ENCODE measurements at places on chromosomes 1 and 21.

GRCh38 chr1:31145648-31146047 lies 80.1 kb upstream of the PUM1 start:
- H3K4me1 ChIP-seq: no peaks in the 10 kb centered on the region
- no peak overlapping the region for H3K27ac ChIP-seq
- no peaks in the 10 kb centered on the region for H3K27me3 ChIP-seq
- no peak overlapping the region for H3K4me3 ChIP-seq
- DNase-seq: no peak

DNA sequence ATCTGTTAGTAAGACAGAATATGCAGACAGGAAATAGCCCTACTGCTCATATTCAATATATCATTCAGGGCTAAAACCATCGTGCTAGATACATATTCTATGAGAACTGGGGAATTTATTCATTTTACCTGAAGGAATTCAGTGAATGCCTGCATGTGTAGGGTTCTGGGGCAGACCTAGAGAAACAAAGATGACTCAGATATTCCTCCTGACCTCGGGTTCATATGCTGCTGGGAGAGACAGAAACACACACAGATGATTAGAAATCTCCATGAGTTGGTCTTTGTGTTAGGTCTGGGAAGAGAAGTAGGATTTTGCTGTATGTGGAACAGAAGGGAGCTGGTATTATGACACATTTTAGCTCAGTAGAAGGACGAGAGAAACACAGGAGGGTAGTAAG lies 176.5 kb upstream of the ST6GALNAC5 start:
- no peak overlapping the region for H3K4me3 ChIP-seq
- DNase-seq: no peak
- peaks cover 8% of the 10 kb centered on the region for H3K27me3 ChIP-seq
- H3K36me3 ChIP-seq: no peaks in the 10 kb centered on the region

- H3K27me3 ChIP-seq: peaks cover 57% of the 10 kb centered on the region
- DNase-seq: peak; percentile 38
- H3K4me3 ChIP-seq: peak overlapping the region; percentile 63
- H3K36me3 ChIP-seq: no peaks in the 10 kb centered on the region
- H3K27ac ChIP-seq: no peak overlapping the region
These were observed 101.1 kb upstream of the SOD1 start for GRCh38 chr21:31558189-31558961.

DNA sequence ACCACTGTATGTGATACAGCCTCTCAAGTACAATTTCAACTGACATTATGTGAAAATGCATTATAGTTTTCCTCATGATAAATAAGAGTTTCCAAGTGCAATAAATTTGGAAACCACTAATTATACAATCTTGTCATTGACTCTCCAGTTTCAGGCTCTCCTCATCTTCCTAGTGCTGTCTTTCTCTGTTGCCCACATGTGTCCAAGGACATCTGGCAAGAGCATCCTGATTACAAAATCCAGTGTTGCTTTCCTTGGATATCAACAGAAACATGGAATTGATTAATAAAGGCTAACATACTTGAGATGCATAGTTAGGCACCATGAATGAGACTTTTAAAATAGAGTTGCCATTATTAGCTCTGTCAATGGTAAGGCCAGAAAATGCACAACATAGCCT lies 15.6 kb upstream of the MAP10 start:
- H3K4me1 ChIP-seq: peaks cover 6% of the 10 kb centered on the region
- H3K36me3 ChIP-seq: no peaks in the 10 kb centered on the region
- DNase-seq: no peak
- no peak overlapping the region for H3K27ac ChIP-seq
- H3K27me3 ChIP-seq: no peaks in the 10 kb centered on the region
- no peak overlapping the region for H3K4me3 ChIP-seq

DNA sequence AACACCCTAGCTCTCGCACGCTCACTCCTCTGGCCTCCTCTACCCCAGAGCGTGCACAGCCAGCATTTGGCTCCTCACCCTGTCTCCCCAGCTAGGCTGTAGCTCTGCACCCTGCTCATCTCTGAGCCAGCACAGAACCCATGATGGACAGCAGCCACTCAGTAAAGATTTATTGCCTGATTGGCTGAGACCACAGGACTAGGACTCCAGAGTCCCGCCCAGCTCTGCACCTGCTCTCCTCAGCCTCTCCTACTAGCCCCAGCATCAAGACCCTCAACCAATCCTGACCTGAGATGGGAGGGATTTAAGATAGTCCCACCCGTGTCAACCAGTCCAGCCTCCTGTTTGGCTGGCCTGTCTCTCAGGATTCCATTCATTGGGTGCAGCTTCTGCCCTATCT lies 9.3 kb downstream of the C1QB start:
- no peak for DNase-seq
- no peaks in the 10 kb centered on the region for H3K4me1 ChIP-seq
- no peak overlapping the region for H3K4me3 ChIP-seq
- no peaks in the 10 kb centered on the region for H3K36me3 ChIP-seq
- no peak overlapping the region for H3K27ac ChIP-seq

DNA sequence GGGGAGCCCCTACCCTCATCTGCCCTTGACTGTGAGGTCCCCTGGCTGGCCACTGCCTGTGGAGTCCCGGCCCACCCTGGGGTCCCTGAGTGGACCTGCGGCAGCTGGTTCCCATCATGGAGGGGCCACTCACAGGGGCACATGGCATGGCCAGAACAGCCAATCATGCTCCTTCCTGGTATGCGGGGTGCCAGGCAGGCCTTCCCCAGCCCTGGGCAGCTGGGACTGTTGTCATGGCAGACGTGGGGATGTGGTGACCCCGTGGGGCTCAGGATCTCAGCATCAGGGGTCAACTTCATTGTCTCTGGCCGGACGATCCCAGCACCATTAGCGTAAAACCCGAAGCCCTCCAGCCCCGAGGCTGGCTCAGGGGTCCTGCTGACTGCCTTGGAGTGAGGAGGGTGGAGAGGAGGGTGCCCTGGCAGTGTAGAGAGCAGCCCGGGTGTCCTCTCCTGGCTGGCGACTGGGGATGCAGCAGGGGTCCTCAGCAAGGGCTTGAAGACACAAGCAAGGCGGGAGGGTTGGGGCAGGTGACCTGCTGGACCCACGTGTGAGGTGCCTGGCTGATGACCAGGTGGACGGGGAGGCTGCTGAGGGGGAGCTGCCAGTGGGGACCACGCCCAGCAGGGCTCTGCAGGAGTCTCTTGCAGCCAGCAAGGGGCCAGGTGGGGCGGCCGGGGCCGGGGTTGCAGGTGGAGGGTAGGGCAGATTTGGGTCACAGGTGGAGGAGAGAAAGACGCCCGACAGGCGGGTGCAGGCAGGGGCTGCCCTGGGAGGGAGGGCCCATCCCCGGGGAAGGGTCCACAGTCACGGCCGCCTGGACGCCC lies 45.1 kb downstream of the TRIM11 start:
- no peaks in the 10 kb centered on the region for H3K36me3 ChIP-seq
- H3K27ac ChIP-seq: no peak overlapping the region
- peaks cover 10% of the 10 kb centered on the region for H3K27me3 ChIP-seq
- no peaks in the 10 kb centered on the region for H3K4me1 ChIP-seq

GRCh38 chr1:112144733-112145426 lies 155.4 kb upstream of the KCND3 start:
- no peak overlapping the region for H3K4me3 ChIP-seq
- no peak overlapping the region for H3K27ac ChIP-seq
- H3K27me3 ChIP-seq: no peaks in the 10 kb centered on the region
- H3K36me3 ChIP-seq: no peaks in the 10 kb centered on the region

GRCh38 chr1:55103891-55104290 lies 64.5 kb downstream of the PCSK9 start:
- no peak for DNase-seq
- no peak overlapping the region for H3K27ac ChIP-seq
- H3K4me1 ChIP-seq: peaks cover 2% of the 10 kb centered on the region
- H3K27me3 ChIP-seq: no peaks in the 10 kb centered on the region
- no peak overlapping the region for H3K4me3 ChIP-seq
- H3K36me3 ChIP-seq: peaks cover 11% of the 10 kb centered on the region

DNA sequence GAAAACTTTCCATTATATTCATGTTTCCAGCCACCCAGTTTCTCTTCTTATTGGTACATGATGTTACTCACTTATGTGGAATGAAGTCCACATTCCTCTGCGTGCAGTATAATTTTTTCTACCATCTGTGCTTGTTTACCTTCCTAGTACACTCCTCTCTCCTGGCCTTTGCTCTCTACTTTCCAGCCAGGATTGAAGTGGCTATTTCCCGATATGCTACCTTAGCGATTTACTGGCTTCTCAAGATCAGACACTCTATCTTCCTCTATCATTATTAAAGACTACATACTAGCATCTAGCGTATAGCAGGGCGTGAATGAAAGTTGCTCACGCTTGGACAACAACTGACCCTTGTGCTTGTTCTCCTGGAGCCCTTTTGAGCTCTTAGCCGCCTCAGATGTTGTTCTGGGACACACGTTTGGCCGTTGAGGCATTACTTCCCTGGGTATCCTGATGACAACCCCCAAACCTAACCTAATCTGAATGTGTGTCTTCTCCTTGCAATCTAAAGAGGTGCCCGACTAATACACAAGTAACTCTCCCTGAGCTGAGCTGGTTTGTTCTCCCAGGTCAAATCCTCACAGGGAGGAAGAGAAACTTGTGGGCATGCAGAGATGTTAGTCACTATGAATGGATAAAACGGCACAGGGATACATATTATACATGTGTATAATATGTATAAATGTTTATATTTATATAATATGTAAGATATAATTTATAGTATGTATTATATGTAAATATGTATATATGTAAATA lies 13.4 kb upstream of the MTARC2 start:
- peaks cover 5% of the 10 kb centered on the region for H3K4me1 ChIP-seq
- H3K27me3 ChIP-seq: no peaks in the 10 kb centered on the region
- H3K27ac ChIP-seq: peak overlapping the region; percentile 94
- no peak overlapping the region for H3K4me3 ChIP-seq
- H3K36me3 ChIP-seq: no peaks in the 10 kb centered on the region

DNA sequence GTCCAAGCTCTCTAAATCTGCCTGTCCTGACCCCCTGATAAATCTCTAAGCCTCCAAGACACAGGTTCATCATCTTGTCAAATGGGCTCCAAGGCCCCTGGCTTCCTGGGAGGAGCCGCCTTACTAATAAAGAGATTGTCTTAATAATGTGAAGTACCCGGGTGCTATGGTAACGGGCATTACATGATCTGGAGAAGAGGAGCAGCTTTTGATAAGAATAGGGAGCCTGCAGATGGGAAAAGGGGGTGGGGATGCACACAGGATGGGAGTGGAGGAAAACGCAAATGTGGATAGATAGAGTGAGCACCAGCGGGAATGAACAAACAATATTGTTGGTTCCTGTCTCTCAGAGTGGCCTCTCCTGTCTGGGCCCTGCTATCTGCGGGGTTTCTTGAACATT lies 11.9 kb upstream of the RXRG start:
- H3K4me1 ChIP-seq: no peaks in the 10 kb centered on the region
- DNase-seq: no peak
- H3K36me3 ChIP-seq: no peaks in the 10 kb centered on the region

- H3K27me3 ChIP-seq: no peaks in the 10 kb centered on the region
- H3K4me3 ChIP-seq: no peak overlapping the region
- H3K27ac ChIP-seq: no peak overlapping the region
- no peaks in the 10 kb centered on the region for H3K36me3 ChIP-seq
- DNase-seq: no peak
These were observed 283.9 kb downstream of the VAV3 start for GRCh38 chr1:107681001-107681479.

- H3K27me3 ChIP-seq: no peaks in the 10 kb centered on the region
- H3K4me3 ChIP-seq: no peak overlapping the region
- H3K36me3 ChIP-seq: no peaks in the 10 kb centered on the region
- H3K4me1 ChIP-seq: no peaks in the 10 kb centered on the region
- peak; percentile 7 for DNase-seq
- no peak overlapping the region for H3K27ac ChIP-seq
These were observed 453.7 kb downstream of the TTLL7 start for GRCh38 chr1:83545066-83545862.

GRCh38 chr21:14270631-14271030 lies 54.7 kb downstream of the RBM11 start:
- peaks cover 31% of the 10 kb centered on the region for H3K27me3 ChIP-seq
- no peaks in the 10 kb centered on the region for H3K36me3 ChIP-seq
- no peaks in the 10 kb centered on the region for H3K4me1 ChIP-seq
- no peak overlapping the region for H3K4me3 ChIP-seq
- no peak overlapping the region for H3K27ac ChIP-seq

DNA sequence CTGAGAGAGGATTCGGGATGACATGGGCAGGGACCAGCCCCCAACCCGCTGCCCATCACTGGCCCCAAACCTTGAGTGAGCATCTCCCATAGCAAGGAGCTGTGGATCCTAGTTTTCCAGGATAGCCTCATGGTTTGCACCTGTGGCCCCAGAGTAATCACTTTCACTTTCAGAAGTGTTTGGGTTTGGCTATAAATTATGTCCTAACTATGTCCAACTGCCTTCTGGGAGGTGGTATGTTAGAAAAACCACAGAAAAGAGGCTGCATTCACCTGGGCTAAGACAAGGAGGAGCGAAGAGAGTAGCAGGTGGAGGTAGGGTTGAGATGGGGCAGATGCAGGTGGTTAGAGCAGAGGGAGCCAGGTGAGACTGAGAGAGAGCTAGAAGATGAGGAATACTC lies 19.4 kb upstream of the CLIC6 start:
- H3K27me3 ChIP-seq: peaks cover 24% of the 10 kb centered on the region
- H3K4me3 ChIP-seq: no peak overlapping the region
- no peak for DNase-seq
- no peak overlapping the region for H3K27ac ChIP-seq
- no peaks in the 10 kb centered on the region for H3K4me1 ChIP-seq

DNA sequence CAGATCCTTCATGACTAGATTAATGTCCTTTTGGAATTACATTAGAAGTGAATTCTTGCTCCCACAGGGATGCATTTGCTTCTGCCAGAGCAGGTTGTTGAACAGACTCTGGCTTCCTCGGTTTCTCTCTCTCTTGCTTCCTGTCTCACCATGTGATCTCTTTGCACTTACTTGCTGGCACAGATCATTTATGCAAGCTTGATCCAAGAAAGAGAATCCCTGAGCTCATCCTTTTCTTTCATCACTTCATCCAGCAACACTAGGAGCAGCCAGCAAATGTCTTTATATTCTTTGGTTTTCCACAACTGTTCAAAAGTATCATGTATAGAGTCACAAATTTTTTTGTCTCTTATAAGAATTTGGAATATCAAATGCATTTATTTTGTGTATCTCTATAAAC lies 313.5 kb downstream of the ZNF326 start:
- H3K36me3 ChIP-seq: no peaks in the 10 kb centered on the region
- no peak for DNase-seq
- no peaks in the 10 kb centered on the region for H3K4me1 ChIP-seq
- no peak overlapping the region for H3K27ac ChIP-seq

Measured in mesenchymal stem cell (in vitro differentiated cells and primary cell).